Femur (tissue), 1 donor: ENCODE measurements at places on chromosomes 1 and 21.
A peak's percentile ranks its signal among the peaks of the same experiment; 100 is the strongest.

GRCh38 chr1:230940848-230941247, 37.8 kb downstream of the TTC13 start:
- no peak for DNase-seq

- DNase-seq = no peak
Measured at GRCh38 chr1:22131875-22132486, 10.9 kb downstream of the WNT4 start.

DNA sequence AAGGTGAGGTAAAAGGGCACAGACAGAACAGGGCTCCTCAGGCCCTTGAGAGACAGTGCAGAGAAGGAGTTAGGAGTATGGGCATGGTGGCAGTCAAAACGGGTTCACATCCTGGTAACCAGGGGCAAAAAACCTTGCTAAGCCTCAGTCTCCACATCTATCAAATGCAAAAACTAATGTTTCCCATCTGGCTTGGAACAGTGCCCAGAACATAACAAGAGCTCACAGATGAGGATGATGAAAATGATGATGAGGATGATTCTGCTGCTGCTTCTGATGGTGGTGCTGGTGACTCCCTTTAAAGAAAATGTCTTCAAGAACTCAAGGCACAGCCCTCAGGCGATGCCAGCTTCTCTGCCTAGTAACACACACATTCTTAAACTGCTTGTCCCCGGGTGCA, 24.1 kb downstream of the HHIPL2 start:
- DNase-seq = no peak

DNA sequence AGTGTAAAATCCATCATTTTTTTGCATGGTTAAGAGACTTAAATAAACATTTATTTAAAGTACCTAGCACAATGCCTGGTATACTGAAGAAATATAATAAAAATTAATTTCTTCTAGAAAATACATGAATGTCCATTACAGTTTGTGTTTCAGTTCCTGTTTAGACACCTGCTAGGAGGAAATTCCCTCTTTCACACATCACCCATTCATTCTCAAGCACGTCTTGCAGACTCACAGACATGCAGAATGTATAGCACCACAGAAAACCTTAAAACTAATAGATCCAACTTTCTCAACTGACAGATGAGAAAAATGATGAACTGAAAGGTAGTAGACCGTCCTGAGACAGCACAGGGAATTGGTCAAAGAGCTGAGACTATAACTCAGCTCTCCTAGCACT, 172.2 kb upstream of the C8B start:
- no peak for DNase-seq

GRCh38 chr1:43349594-43350306, 9.0 kb upstream of the CDC20 start:
- no peak for DNase-seq

GRCh38 chr1:7302126-7302525, 469.0 kb upstream of the VAMP3 start:
- no peak for DNase-seq

GRCh38 chr1:194919146-194919545, 1689.1 kb downstream of the KCNT2 start:
- no peak for DNase-seq

- DNase-seq = peak; percentile 16
Measured at GRCh38 chr1:179353546-179353945, 12.2 kb upstream of the AXDND1 start.
